ENCODE measurements at places on chromosomes 2 and 18. TPM values are rescaled to one million over a fixed set of nuclear protein-coding genes. Genes with fewer than 3 reads are reported as not detected.
A peak's percentile ranks its signal among the peaks of the same experiment; 100 is the strongest.

GCG gene
- not detected for polyA plus RNA-seq

- DNase-seq = no peak
- H3K27ac ChIP-seq = no peak overlapping the region
- no peaks in the 10 kb centered on the region for H3K4me1 ChIP-seq
These were observed 186.6 kb downstream of the NRP2 start for GRCh38 chr2:205868773-205869333.

- no peak overlapping the region for H3K4me3 ChIP-seq
- DNase-seq = no peak
- no peaks in the 10 kb centered on the region for H3K36me3 ChIP-seq
These were observed 481.0 kb upstream of the MYT1L start for GRCh38 chr2:2812117-2812516.

GRCh38 chr18:48766487-48766886 is 184.3 kb downstream of the SMAD7 start:
- H3K36me3 ChIP-seq = peaks cover 10% of the 10 kb centered on the region
- H3K4me3 ChIP-seq = no peak overlapping the region
- DNase-seq = no peak
- no peak overlapping the region for H3K27ac ChIP-seq

DNA sequence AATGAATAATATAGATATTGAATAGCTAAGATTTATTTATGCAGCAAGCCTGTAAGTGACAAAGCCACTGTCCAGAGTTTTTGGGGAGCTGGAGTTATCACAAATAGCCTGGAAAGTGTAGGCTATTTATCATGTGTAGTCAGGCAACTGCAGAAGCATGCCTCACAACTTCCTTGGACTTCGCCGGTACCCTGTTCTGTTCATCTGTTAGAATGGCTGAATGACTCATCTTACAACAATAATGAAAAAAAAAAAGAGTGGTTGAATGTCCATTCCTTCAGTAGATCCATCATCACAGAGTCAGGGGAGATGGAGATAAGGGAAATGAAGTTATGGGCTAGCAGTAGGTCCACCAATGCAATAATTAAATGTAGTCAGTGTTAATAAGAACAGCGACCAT is 24.0 kb upstream of the ATP5MC3 start:
- no peaks in the 10 kb centered on the region for H3K36me3 ChIP-seq
- H3K4me1 ChIP-seq = no peaks in the 10 kb centered on the region
- no peaks in the 10 kb centered on the region for H3K27me3 ChIP-seq

NPHP1 gene
- polyA plus RNA-seq = 18.3 TPM

GRCh38 chr2:72084584-72084976 is 63.1 kb downstream of the CYP26B1 start:
- H3K27me3 ChIP-seq = no peaks in the 10 kb centered on the region
- H3K4me3 ChIP-seq = no peak overlapping the region
- H3K36me3 ChIP-seq = no peaks in the 10 kb centered on the region
- no peaks in the 10 kb centered on the region for H3K4me1 ChIP-seq
- no peak overlapping the region for H3K27ac ChIP-seq

DNA sequence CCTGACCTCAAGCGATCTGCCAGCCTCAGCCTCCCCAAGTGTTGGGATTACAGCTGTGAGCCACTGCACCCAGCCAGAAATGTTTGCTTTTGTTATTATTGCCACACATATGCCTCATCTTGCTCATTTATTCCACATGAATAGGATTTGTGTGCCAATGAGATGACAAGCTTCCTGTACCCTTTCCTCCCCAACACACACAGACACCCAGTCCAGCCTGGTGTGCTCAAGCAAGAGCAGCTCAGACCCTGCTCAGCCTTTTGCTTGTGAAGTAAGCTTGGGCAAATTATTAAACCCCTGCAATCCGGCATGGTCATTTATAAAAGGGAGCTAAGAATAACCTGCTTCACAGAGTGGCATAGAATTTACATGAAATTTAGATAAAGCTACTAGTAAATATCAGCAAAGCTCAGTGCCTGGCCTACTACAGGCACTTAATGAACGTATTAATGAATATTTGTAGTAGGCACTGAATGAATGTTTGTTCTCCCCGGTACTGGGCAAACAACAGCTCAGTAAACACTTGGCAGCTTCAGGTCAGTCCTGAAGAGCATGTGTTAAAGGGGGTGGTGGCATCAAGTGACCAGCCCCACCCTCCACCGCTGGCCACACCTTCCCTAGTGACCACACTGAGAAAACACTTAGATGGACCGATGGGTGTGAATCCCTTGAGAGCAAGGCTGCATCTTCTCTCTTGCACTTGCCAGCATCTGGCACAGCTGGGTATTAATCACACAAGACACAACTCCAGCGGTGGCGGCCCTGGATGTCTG is 280.2 kb downstream of the SRBD1 start:
- H3K27me3 ChIP-seq = no peaks in the 10 kb centered on the region
- H3K27ac ChIP-seq = no peak overlapping the region
- peak; percentile 60 for DNase-seq
- H3K4me1 ChIP-seq = no peaks in the 10 kb centered on the region
- no peak overlapping the region for H3K4me3 ChIP-seq

DNA sequence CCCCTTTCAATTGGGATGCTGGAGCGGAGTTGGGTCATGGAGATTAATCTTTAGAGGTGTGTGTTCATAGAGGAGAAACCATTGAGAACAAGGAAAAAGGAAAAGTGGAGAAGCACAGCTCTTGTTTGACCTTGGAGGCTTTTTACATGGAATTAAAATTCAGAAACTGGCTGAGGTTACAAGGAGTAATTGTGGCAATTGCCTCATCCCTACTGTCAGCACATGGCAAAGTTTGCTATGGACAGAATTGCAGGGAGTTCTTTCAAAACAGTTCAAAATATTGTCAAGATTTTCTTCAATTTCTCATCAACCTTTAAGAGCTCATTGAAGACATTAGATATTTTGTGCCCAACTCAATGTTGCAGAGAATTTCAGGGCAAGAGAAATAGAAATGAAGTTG is 232.7 kb downstream of the SLC8A1 start:
- H3K4me3 ChIP-seq = no peak overlapping the region
- H3K27ac ChIP-seq = no peak overlapping the region
- H3K4me1 ChIP-seq = peaks cover 8% of the 10 kb centered on the region
- H3K27me3 ChIP-seq = no peaks in the 10 kb centered on the region
- no peak for DNase-seq

Measured in kidney (tissue), 22 donors.